ENCODE measurements at places on chromosomes 3 and 15.

DNA sequence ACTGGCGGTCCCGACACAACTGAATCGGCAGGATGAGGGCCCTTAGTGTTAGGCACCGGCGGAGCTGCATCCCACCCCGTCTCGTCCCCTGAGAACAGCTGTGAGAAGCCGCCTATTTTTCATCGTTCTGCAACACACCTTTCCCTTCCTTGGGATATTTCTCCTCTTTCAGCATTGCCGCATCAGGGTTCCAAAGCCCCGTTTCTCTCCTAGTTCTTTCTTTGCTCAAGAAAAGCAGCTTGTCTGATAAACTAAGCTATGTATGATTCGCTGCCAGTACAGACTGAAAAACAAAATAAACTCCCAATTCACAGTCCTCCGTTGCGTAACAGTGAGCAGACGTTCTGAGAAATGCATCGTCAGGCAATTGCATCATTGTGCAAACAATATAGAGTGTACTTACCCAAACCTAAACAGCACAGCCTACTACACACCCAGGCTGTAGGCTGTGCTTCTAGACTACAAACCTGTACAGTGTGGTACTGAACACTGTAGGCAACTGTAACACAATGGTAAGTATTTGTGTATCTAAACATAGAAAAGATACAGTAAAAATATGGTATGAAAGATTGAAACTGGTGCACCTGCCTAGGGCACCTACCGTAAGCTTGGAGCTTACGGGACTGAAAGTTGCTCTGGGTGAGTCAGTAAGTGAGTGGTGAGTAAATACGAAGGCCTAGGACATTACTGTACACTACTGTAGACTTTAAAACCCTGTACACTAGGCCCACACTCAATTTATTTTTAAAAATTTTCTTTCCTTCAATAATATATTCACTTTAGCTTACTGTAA lies 8.9 kb upstream of the ADAMTS17 start:
- DNase-seq: no peak

DNA sequence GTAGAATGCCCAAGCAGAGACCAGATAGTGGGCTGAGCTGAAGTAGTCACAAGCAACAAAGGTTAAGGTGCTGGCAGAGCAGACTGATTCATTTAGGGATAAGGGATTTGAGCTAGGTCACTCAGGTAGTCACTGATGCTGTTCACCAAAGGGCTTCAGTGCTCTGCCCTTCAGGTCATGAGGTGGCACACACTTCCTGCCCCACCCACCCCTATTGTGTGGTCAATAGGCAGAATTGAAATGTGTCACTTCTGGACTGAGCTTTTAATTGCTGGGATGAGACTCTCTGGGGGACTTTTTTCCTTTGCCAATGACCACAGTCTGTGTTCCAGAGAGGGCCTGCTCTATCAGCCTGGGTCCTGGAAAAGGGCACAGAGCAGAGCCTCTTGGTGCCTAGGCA lies 2.9 kb upstream of the DIS3L start:
- DNase-seq: no peak

- no peak for DNase-seq
These were observed 35.0 kb upstream of the PLCL2 start for GRCh38 chr3:16849795-16850194.

DNA sequence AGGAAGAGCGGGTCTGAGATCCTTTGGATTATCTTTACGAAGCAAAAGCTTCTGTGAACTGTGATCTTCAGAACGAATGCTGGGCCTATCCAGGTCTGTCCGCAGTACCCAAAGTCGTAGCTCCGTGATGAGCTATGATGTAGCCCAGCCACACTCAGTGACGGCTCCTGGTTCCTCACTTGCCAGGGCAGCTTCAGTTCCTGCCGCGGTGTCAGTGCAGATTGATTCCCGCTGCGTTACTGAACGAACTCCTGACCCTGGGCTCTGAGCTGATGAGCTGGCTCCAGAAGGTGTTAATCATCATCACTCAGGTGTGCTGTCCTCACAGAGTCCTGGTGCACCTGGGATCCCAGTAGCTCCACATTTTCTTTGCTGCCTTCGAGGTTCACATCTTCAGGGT lies 45.0 kb downstream of the TMEM44 start:
- DNase-seq: no peak

- no peak for DNase-seq
These were observed 38.8 kb upstream of the RNF7 start for GRCh38 chr3:141699324-141699723.

All from CD4-positive, alpha-beta T cell treated with Interleukin-17A for 1 hour (primary cell).